ENCODE measurements at places on chromosomes 6 and 20.

- DNase-seq: no peak
Observed at GRCh38 chr6:68533339-68533795, 101.7 kb upstream of the ADGRB3 start.

DNA sequence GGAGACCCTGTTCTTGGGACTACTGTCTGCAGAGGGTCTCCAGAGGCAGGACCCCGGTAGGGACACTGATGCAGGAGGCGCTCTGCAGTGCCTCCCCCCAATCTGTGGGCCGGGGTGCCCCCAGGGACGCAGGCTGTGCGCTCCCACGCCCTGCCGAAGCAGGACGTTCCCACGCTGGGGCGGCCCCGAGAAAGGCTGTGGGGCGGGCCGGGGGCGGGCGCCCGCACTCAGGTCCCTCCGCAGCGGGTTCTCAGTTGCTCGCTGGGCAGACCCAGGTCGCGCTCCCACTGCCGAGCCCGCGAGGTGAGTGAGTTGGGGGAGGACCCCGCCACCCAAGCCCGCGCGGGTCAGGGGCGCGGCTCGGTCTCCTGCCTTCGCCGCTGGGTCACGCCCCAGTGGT lies at the start of gene COX4I2:
COX4I2 (plus strand) TSS at position 253 of the 400 bp plus-strand sequence. CDS start 1,106 bp downstream, outside the sequence.
- DNase-seq: no peak

DNA sequence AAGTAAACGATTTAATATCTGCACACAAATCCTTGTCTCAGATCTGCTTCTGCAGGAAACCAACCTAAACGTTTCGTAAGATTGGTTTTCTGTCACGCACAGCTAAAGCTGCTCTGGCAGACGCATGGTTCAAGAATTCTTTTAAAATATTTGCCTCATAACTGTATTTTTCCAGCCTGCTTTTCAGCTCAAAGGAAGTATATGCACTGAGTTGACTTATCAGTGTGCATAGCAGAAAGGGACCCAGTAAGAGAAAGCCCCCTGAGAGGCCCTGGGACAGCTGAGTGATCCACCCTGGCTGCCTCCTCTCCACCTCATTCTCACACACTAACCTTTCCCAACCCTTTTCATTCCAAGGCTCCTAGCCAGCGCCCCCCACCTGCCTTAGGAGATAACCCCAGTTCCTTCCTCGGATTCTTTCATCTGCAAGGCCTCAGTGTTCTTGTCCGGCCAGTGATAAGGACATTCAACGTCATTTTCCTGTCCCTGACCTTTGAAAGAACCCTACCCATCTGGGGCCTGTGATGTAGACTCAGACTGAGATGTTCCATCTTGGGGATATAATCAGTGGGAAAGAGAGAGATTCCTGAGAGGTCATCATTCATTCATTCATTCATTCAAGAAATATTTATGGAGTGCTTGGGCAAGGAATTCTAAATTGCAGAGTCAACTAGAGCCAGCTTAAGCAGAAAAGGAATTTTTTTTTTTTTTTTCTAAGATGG lies 22.4 kb upstream of the SLC9A8 start:
- DNase-seq: no peak

- no peak for DNase-seq
Observed at GRCh38 chr6:24929242-24929641, 6.5 kb downstream of the RIPOR2 start.

- no peak for DNase-seq
Observed at GRCh38 chr20:52130406-52130805, 61.2 kb downstream of the ZFP64 start.

- DNase-seq: no peak
Observed at GRCh38 chr6:4564801-4565271, 211.4 kb upstream of the CDYL start.

DNA sequence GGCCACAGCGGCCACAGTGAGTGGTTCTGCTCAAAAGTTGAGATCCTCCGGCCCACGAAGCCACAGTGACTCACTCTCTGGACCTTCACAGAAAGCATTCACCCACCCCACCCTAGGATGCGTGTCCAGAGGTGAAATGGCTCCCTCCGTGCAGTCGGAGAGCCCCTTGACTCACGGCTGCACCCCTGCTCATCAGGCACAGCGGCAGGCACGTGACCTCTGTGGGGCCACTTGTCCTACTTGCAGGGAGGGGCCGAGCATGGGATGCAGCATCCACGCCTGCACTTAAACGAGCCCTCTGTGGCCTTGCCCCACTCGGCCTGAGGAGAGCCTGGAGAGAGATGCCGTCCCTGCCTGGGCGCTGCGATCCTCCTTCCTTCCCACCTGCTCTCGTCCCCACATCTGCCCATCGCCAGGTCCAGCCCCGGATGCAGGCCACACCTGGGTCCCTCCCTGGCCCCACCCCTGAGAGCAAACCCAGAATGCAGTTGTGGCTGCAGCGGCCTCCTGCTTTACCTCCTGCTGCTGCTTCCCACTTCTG lies 28.7 kb downstream of the NTSR1 start:
- DNase-seq: no peak

DNA sequence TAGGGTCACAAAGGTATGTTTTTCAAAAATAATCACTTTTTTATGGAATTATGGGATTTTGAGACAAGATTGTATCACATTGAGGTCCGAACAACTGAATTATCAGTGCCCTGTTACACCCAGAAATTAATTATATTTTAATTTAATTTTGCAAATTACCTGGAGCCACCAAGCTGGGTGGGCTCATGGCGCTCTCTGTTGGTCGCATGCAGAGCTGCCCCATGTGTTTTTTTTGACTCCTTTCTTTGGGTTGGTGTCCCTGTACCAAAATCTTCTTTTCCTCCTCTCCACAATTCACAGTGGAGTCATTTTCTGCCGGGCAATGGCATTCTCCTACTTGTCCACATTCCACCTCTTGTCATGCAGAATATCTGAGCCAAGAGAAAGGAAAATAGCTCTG lies 38.9 kb upstream of the FRMD1 start:
- no peak for DNase-seq

DNA sequence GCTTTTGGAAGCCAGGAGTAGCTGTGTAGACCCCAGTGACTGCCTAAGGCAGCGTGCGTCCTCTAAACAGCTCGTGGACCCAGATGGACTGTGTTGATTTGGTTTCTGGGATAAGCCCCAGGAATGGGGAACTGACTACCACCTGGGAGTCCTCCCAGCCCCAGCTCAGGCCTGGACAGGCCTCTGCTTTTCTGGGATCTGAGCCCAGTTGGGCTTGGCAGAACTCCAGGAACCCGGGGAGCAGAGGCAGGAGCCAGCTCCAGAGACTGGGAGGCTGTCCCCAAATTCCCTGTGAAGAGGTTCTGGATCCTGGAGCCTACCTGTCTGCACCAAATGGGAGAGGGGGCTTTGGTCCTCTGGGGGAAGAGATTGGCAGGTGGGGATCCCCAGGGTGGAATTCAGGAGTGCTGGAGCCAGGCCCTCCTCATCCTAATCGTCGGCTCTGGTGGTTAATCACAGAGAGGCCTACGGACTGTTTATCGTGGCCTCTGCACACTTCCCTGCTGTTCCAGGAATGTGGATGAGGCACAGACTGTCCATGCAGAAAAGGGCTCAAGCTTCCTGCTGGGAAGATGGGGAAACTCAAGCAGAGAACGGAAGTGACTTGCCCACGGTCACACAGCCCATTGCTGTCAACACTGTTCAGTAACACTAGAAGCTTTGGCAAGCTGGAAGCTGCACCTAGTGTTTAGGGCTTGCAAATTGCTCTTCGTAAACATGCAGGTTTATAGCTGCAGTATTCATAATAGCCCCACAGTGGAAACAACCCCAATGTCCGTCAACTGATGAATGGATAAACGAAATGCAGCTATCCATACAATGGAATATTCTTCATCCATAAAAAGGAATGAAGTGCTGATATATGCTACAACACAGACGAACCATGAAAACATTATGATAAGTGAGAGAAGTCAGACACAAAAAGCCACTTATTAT lies 100.6 kb downstream of the KCNB1 start:
- DNase-seq: no peak

GRCh38 chr6:131427434-131428058 lies 145.5 kb upstream of the ARG1 start:
- DNase-seq: no peak

- DNase-seq: no peak
Observed at GRCh38 chr6:149130508-149130907, 187.0 kb upstream of the TAB2 start.

DNA sequence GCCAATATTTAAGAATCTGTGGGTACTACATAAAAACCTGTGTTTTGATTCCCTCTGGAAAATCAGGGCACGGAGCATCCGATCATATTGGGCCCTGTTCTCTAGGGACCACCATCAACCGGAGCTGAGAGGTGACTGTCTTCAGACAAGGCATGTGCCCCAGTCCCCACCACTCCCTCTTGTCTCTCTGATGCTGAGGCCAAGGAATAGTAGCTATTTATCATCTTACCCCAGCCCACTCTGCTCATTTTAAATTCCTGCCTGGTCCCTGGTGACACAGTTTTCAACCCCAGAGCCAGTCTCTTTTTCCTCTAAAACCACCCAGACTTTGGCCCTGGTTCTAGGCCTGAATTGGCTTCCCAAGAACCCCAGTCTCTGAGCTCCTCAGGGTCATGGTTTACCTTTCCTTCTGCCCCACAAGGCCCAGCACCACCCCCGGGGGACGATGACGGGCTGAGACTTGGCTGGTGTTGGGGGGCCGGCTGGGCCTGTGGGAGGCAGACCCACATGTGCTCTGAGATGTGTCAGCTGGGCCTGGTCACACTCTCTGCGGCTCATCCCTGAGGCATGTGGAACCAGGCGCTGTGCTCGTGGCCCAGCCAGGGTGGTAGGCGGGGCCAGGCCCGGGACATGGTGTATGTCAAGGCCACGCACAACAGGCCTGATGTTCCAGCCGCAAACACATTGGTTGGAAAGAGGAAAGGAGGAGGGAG lies 114.4 kb downstream of the CEBPB start:
- no peak for DNase-seq

- no peak for DNase-seq
Observed at GRCh38 chr6:30495993-30496392, 6.7 kb downstream of the HLA-E start.

- DNase-seq: no peak
Observed at GRCh38 chr20:51802170-51802751, at the start of gene SALL4. SALL4 (minus strand) TSS chr20:51802521; CDS start chr20:51802408, 113 bp downstream.

GRCh38 chr6:37490536-37491170 lies 9.0 kb downstream of the CCDC167 start:
- DNase-seq: no peak

DNA sequence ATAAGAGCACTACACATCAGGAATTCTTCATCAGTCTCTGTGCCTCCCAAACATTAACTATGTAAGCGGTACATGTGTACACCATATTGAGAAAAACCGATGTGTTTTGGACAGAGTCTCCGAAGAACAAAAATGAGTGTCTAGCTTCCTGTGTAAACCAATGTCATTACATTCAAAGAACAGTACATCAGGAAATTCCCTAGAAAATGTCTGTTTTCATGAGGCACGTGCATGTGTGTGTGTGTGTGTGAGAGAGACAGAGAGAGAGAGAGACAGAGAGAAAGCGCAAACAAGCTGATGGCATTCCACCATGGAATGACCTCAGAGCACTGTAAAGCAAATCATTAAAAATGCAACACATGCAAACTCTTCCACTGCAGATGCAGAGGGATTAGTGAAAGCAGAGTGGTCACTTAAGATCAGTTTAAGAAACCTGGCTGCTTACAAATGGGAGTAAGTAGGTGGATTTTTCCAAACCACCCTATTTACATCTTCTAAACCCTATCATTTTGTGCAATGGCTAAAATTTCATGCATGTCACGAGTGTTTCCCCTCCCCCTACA lies 133.9 kb downstream of the HIVEP2 start:
- no peak for DNase-seq

DNA sequence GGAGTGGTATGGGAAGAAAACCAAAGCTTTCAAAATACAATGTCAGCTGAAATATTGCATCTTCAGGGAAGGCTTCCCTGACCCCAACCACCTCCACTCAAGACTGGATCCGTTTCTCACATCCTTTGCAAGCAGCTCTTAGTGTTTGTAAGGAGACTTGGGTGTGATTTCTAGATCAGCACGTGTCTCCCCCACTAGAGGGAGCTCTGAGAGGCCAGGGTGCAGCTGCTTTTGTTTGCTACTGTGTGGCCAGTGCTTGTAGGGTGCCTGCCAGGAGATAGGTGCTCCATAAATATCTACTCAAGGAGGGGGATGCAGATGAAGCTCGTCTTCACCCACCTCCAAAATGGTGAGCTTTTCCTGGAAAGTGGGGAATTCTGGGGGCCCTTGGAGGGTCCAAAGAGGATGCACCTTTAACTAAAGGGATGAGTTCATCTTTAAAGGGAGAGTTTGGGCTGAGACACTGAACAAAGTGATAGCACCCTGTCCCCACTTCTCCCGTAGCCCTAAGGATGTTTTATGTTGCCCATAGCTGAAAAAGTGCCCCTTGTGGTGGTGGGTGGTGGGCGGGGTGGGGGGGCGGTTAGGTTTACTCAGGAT lies 52.6 kb upstream of the MAFB start:
- DNase-seq: no peak

DNA sequence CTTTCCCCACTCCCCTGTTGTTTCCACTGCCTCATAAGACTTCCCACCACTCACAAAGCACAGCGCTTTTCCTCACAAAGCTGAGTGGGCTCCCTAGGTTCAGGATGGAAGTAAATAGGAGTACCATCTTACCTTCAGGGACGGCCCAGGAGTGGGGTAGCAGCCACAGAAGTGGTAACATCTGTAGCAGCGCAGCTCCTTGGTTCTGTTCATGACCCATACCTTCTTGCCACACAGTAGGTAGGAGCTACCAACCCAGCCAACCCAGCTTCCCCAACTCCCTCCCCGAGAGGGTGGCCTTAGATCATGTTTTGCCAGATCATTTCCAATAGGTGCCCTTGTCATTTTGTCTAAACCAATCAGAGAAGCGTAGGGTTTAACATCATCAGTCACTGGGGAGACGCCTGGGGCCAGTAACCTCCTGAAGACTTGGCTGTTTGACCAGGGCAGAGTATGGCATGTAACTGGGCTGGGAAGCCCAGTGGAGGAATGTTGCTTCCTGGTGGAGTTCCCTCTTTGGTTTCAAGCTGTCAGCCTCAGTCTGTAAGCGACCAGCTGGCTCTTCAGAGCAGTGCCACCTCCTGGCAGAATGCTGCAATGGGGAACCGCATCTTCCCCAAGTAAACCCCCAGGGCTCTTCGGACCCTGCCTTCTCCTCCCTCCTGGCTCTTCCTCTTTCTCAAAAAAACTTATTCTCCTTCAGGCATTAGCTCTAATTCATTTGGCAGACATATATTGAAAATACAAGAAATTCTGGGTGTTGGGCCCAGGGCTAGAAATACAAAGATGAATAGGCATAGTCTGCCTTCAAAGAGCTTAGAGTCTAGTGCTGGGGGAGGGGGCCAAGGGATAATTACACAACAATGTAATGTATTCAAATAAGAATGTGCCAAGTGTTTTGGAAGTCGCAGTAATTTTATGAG lies at the start of gene HLA-DMA:
HLA-DMA (minus strand) TSS at position 281 of the 923 bp plus-strand sequence; CDS start at position 220, 61 bp downstream.
- peak; percentile 56 for DNase-seq
